ENCODE measurements at places on chromosomes 16 and 17.

GRCh38 chr17:44942456-44942855 lies 5.1 kb downstream of the KIF18B start:
- DNase-seq: no peak

DNA sequence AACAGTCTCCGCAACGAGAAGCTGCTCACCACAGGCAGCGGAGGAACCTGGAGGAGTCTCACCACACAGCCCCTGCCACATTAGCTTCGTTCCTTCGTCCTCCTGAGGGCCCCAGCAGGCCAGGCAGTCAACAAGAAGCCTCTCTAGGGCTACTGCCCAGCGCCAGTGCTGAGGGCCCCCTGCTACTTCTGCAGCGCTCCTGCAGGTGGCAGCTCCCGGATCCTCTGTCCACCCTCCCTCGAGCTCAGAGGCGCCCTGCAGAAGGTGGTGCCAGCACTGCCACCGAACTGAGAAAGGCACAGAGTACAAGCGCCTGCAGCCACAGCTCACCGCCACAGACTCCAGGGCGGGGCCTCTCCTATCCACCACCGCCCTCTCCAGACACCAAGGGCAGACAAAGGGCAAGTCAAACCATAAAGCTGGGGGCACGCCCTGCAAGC lies 27.3 kb downstream of the KDM8 start:
- DNase-seq: peak; percentile 29

- peak; percentile 80 for DNase-seq
These were observed 5.7 kb upstream of the KCNJ12 start for GRCh38 chr17:21370430-21370829.

GRCh38 chr17:80104321-80104955 lies 3.1 kb downstream of the GAA start:
- no peak for DNase-seq

DNA sequence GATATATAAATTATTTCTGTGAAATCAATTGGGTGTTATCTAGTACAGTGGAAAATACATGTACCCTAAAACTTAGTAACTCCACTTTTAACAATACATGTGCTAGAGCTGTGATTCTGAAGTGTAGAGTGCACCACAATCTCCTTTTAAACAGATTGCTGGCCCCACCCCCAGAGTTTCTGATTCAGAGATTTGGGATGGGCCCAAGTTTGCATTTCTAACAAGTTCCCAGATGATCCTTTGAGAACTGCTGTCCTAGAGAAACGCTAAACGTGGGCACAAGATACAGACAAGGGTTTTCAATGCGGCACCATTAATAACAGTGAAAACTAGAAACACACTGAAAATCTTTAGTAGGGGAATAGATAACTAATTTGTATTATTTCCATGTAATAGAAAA lies 49.2 kb downstream of the NXPH3 start:
- DNase-seq: no peak

GRCh38 chr17:10824874-10825273 lies 13.0 kb downstream of the PIRT start:
- no peak for DNase-seq

DNA sequence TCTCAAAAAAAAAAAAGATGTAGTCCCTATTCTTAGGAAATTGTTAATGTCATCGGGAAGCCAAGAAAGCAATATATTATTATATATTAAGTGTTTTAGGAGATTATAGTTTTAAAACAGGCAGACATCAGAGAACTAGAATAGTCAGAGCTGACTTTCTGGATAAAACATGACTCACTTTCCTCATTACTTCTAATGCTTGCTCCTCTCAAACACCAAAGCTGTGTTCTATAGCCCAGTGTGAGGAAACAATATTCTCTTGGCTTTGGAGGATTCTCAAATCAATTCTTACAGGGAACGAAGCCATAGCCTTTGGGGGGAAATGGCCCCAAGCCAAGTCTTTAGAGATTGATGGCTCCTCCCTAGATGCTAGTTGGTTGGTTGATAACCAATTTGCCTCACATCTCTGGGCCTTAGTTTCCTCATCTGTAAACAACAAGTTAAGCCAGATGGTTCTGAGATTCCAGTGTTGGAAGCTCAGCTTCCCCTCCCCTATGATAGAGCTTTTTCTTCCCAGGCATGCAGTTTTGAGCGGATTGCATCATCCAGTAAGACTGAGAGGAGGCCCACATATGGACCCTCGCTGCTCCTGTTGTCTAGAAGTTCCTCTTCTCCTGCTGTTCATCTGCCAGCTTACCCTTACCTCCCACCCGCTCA lies 12.4 kb downstream of the NMT1 start:
- no peak for DNase-seq

DNA sequence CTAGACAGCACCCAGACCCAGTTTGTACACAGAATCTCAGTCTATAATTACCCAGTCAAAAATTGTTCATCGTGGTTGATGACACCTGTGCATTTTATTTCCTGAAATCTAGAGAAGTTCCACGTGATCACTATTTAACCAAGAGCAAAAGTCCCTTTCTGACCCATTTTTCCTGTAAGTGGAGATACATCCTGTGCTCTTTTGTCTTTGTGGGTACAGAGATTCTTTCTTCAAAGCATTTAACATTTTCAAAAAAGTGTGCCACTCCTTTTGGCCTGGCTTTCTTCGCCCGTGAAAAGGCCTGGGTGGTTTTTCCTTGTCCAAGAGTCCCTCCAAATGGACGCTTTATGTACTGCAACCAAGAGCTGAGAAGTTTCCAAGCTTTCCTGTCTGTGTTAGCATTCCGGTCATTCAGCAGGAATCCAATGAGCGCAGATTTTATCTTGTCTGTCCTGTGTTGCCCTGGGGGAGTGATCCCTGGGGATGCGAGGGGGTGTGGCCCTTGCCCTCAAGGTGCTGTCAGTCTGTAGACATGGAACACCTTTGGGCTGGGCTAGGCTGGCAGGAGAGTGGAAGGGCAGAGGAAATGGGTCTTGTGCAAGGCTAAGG lies 161.1 kb upstream of the CACNG5 start:
- DNase-seq: peak; percentile 30

- DNase-seq: no peak
These were observed 643.6 kb downstream of the HS3ST4 start for GRCh38 chr16:26335236-26335853.

DNA sequence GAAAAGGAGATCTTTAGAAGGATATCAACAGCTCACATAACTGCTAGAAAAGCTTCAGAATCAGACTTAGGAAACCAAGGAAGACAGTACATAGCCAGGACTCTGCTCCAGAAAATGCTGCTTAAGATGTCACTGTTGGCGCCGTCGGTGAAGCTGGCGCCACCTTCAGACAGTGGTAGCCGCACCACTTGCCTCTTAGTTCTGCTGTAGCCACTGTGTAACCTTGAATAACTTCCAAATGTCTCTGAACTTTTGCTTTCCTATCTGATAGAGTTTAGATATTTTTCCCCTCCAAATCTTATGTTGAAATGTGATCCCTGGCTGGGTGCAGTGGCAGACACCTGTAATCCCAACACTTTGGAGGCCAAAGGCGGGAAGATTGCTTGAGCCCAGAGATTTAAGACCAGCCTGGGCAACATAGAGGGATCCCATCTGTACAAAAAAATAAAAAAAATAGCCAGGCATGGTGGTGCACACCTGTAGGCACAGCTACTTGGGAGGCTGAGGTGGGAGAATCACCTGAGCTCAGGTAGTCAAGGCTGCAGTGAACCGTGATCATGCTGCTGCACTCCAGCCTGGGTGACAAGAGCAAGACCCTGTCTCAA lies 6.3 kb upstream of the USP31 start:
- no peak for DNase-seq

DNA sequence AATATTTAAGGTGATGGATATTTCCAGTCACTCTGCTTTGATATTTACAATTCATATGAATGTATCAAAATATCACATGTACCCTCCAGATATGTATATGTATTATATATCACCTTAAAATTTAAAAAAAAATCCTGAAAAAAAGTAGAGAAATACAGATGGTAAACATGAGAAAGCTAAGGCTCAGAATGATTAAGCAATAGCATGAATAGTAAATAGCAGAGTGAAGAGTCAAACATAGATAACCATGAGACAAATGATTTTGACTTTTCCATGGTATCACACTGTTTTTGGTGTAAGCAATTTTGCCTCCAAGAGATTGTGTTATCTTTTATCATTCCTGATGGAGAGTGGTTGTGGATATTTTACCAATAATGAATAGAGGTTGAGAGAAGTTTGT lies 868.8 kb downstream of the CDH11 start:
- DNase-seq: no peak

DNA sequence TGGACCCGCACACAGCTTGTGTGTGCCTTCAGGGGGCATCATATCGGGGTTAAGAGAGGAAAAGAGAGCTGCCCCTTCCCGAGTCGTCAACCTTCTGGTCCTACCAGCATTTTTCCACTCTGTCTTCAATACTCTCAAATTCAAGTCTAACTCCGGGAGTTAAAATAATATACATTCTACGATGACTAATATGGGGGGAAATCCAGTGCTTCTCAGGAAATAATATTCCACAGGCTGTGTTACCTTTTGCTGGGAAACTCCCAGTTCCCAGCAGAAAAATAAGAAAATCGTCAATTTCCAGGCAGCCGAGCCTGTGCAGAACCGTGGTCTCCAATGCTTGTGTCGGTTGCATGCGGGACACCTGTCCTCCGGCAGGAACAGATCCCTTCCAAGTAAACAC lies 105.0 kb upstream of the FOXF1 start:
- DNase-seq: no peak

DNA sequence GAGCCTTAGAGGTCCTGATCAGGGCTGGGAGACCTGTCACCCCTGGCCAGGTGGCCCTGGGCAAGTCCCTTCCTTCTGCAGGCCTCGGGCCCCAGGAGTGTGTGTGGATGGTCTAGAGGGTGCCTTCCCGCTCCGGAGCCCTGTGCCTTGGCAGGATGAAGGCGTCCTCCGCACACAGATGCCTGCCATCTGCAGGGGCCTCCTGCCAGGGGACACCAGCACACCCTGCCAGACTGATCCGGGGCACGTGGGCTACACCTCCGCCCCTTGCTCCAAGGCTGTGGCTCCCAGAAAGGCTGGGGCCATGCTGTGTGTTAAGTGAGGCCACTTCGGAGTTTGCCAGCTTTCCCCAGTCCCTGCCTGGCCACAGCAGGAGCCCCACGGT lies 30.7 kb downstream of the NPTX1 start:
- DNase-seq: no peak

DNA sequence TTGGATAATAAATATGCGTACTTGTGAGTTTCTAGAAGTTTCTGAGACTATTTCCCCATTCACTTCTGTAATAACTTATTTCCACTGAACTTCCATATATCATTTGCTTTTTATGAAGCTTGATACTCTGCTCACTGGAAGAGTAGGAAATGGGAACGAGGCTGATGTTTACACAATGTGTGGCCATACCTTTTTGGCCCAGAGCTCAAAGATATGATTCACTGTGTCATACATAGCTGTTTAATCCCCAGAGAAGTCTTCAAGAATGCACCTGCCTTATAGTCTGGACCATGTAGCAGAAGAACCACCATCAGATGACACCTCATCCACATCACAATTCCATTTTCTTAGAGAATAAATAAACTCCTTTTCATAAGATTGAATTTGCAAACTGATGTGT lies 40.3 kb upstream of the TEKT3 start:
- no peak for DNase-seq

GRCh38 chr17:34366529-34367107 lies 3.6 kb upstream of the CCL1 start:
- no peak for DNase-seq

DNA sequence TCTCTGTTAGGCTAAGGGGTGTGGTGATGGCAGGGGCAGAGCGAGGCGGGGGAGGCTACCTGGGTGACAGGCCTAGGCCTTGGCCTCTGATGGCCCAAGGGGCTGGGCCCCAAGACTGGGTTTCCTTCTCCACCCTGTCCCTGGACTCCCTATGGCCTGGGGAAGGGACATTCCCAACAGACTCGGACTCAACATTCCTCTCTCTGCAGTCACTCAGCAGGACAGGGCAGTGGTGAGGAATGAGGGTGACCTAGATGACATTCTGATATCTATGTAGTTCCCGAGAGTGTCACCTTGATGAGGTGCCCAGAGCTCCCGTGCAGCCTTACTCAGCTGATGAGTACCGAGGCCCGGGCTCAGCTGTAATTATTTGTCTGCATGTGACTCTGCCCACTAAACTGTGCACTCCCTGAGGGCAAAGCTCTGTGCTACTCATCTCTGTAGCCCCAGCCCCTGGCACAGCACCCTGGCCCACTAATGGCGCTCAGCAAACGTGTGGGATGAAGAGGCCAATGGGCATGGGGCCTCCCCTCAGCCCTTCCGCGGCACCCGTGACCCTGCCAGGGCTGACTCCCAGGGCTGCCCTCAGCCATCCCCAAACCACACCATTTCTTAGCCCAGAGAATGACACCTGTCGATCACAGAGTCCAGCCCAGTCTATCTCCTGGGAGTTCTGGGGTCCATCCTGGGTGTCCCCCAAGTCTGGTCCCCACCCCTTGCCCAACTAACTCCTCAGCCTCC lies 2.2 kb downstream of the PLCD3 start:
- no peak for DNase-seq

DNA sequence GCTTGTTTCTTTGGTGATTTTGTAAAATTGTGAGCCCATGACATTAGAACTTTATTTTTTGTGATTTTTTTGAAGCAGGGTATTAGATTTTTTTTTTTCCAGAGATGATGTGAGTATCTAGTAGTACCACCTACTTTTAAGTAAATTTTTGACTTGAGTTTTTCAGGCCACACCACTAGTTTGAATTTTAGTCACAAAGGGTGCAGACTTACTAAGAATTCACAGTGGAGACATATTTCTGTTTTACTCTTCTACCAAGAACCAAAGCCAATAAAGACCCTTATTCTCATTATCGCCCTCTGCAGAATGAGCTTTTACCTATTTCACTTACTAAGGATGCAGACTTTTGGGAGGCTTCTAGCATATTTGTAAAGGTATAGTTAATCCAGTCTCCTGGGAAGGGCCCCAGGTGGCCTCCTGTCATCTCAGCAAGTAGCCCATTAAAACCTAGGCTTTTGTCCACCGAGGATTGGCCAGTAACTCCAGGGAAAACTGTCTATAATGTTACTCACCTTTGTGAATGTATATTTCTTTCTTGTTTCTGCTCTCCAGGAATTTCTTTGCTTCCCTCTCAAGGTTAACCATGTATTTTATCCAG lies 30.6 kb downstream of the NLK start:
- DNase-seq: no peak

GRCh38 chr16:49112754-49113153 lies 168.9 kb downstream of the CBLN1 start:
- peak; percentile 42 for DNase-seq

- no peak for DNase-seq
These were observed 158.6 kb upstream of the CDH5 start for GRCh38 chr16:66207883-66208265.

DNA sequence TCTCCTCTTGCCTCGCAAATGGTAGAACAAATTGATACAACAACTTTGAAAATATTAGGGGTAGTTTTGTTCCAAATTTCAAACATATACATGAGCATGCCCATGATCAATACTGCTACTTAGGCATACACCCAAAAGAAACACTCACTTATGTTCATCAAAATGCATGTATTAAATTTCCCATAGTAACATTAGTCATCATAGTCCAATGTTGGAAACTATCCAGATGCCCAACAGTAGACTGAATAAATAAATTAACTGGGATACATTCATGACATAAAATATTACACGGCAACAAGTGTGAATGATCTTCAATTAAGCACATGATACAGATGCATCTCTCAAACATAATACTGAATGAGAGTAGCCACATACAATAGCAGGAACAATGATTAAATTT lies 391.6 kb downstream of the CDH11 start:
- no peak for DNase-seq

Measured in left cardiac atrium (tissue), 4 donors.